ENCODE measurements at places on chromosomes 4 and X. TPM values are rescaled to one million over a fixed set of nuclear protein-coding genes. Genes with fewer than 3 reads are reported as not detected.

DIAPH2 gene
- 20.4 TPM for total RNA-seq

DNA sequence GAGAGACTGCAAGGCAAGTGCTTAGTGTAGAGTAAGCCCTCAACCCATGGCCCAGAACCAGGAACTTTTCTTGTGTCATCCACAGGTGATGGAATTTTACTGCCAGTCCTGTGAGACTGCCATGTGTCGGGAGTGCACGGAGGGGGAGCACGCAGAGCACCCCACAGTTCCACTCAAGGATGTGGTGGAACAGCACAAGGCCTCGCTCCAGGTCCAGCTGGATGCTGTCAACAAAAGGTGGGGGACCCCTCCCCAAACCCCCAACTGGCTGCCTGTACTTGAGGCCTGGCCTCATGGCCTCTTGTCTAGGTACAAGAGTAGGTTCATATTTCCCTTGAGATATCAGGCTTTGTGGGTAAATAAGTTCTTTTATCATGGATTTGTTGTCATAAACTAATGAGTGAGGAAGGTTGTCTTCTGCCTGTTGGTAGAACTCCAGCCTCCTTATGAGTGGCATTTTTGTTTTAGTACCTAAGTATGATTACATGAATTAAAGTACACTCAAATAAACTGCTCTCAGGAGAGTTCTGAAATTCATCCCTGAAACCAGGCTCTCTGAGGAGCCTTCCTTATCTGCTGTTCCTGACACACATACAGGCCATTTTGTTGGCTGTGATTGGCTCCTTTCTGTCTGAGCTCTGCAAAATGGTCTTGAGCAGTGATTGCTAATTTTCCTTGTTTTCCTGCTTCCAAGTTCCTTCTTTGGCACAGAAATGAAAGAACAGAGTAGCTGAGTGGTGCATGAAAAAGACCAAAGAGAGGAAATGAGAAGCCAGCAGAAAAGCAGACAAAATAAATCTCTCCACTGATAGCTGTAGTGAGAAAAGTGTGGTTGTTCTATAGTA lies 51.4 kb upstream of the MND1 start:
- DNase-seq = no peak

PLAC1 gene
- 0.76 TPM for total RNA-seq

GRCh38 chr4:64897683-64898082 lies 488.4 kb upstream of the TECRL start:
- no peak for DNase-seq

CENPVL2 gene
- 1.3 TPM for total RNA-seq

DNA sequence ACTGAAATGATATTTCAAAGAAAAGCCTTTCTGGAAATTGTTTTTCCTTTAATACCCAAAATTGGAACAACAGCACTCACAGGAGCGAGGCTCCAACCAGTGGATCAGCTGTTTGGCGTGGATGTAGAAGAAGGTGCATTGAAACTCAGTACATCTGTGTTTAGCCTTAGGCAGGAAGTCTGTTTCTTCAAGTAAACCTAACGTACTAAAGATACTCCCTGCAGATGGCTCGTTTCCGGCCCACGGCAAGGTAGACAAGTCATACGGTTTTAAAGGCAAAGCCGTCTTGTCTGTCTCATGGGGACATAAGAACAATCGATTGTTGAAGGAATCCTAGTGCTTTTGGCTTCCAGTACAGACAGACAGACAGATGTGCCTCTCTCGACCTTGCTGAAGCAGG lies 50.0 kb upstream of the CLCN4 start:
- no peak for DNase-seq

DNA sequence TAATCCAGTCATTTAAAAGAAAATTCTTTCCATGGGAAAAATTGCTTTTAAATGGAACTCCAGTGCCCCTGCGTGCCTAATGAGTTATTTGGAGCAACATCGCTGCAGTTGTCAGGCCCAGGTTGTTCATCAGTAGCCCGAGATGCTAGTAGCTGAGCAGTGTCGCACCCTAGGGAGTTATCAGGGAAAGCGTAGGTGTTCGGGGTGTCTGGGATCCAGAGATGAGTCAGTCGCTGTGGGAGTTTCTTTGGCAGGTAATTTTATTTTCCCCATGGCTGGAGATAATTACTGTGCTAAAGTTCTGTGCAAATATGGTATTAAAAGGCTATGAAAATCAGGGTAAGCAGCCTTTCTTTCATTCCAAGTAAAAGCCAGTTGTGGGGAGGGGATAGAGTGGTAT lies 49.4 kb downstream of the ANXA3 start:
- no peak for DNase-seq

DNA sequence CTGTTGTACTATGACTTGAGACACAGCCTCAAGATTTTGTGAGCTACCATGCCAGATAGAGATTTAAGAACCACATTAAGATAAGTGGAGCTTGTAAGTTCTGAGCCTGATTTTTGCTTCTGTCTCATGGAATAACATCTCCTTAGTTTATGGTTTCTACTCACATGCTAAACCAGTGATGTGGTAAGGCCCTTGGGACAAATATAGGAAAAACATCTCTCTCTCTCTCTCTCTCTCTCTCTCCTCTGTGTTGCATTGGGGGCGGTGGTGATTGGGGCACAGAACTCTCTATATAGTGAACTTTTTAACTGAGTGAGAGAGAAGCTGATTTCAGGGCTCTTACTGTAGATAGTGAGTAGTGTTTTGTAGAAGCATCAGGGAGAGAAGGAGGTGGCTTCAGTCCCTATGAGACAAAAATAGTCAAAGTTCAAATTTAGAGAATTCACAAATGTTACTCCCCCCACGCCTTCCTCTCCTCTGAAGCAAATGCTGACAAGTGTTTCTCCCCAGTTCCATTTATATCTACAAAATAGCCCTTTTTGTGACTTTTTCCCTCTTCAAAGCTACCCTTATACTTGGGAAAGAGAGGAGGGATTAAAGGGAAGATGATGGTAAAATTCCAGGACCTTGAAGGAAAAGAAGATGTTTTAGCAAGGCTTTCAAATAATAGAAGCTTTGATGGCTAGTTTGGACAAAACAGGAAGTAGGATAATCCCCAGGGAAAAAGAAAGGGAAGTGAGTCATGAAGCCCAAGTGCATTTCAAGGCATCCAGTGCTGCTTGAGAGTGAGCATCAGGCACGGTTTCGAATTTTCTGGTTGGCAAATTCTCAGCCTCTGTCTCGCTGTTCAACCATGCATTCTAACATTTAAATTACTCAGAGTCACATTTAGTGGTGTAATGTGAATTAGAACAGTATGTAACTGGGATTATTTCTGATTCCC lies 134.3 kb upstream of the AP1S2 start:
- DNase-seq = no peak

MAGEC3 gene
- not detected for total RNA-seq

SHROOM3 gene
- 55.8 TPM for total RNA-seq

FAM53A gene
- 7.4 TPM for total RNA-seq

DNA sequence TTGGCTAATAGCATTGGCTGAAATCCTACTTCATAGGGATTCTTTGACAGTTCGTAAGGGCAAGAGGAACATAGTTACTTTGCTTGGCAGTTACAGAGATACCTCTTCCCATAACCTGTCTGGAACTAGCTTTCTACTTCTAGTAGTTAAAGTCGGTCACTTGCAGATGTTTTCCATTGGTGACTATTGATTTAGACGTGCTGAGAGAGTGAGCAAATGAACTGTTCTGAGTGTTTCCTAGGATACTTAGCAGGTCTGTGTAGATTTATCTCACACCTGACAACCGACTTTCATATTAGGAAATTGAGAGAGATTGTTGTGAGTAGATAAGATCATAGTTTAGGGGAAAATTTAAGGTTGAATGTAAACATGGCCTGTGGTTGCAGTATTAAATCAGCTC lies 116.8 kb downstream of the TSPAN7 start:
- no peak for DNase-seq
